ENCODE measurements at places on chromosomes 4 and X.

GRCh38 chr4:76895619-76896018, 2.3 kb downstream of the SOWAHB start:
- DNase-seq: no peak

DNA sequence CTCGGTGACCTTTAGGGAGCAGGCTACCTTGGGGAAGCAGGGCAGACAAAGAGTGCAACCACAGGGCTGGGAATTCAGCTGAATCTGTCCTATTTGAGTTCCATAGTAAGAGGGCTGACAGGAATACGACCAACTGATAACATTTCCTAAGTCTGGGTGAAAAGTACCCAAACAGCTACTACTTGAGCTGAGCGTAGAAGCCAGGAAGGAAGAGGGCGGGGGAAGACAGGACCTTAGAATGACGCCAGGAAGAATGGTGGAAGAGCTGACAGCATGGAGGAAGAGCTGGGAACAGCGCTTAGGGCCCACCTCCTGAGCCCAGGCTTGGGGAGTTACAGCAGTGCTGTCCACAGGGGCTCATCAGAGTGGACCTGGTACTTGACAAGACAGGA, 14.4 kb downstream of the MECP2 start:
- DNase-seq: no peak

GRCh38 chr4:76709772-76710090, 188.2 kb downstream of the SOWAHB start:
- DNase-seq: no peak

DNA sequence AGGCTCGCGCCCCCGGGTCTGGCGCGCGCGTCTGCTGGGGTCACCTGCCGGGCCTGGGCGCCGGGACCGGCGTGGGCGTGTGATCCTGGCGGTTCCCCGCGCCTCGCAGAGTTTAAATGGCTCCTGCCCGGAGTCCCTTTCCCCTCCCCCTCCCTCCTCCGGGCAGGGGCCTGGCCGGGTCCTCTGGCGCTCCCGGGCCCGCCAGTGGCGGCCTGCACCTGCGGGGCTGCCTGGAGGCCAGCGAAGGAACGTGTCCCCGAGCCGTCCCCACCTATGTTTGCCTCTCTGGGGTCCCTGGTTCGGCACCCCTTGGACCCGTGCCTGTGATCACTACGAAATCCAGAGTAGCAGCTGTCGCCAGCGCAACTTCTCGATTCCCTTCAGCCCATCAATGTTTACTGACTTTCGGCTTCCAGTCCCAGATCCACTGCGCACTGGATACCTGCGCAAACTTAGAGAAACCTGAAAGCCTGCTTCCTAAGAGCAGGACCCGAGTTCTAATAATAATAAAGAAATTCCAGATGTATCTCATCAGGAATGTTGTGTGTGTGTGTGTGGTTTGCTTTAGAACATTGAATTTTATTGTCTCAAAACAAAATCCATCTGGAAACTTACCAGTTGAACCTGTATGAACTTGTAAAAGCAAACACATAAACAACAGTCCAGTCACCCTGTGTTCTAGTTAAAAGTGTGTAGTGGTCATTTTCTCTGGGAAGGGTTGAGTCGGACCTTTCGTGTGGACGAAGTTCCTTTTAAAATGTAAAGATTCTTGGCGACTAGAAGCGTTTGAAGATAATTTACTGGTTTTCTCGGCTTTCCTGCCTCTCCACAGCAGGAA, 788 bp downstream of the SHROOM2 start:
- DNase-seq: no peak

GRCh38 chrX:31200430-31200829, 128.6 kb upstream of the FTHL17 start:
- no peak for DNase-seq

GRCh38 chrX:38154818-38155217, 65.9 kb downstream of the SRPX start:
- no peak for DNase-seq

DNA sequence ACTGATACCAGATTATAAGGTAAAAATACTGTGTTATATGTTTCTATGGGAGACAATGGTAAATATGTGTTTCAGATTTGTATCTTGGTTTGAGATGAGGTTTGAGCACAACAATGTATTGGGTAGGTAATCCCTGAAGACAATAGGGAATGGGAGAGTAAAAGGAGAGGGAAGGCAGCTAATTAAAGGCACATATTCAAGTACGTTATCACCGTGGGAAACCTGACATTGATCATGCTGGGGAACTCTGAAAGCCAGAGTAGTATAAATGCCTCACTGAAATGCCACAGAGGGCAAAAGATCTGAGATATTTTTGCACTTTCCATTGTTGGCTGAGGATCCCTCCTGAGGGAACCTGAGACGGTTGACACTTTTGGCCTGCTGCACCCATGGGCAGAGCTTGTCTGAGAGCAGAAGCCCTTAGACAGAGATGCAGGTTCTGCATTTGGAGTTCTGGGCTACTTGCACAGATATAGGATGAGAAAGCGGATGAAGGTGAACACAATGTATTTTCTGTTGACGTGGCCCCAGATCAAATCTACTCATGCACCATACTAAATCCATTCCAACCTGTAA, 506.7 kb downstream of the PCDH18 start:
- DNase-seq: no peak

DNA sequence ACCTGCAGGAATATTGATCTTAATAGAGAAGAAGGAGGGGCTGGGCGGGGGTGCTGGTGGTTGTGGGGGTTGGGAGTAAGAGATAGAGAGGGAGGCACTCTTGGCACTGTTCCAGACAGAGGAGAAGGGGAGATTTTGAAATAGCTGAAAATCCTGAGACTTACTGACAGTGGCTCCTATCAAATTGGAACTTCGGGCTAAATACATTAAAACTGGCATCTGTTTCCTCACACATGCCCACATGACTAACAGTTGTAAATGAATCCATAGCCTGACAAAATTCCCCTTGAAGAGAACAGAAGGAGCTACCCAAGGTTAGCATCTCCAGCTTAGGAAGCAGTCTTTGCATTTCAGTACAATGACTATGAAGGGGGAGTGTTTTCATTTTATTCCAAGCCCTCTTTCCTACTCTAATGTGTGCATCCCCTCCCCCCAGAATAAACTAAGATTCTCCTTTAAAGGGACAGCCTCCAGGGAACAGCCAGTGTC, 1.4 kb downstream of the DCX start:
- DNase-seq: no peak

DNA sequence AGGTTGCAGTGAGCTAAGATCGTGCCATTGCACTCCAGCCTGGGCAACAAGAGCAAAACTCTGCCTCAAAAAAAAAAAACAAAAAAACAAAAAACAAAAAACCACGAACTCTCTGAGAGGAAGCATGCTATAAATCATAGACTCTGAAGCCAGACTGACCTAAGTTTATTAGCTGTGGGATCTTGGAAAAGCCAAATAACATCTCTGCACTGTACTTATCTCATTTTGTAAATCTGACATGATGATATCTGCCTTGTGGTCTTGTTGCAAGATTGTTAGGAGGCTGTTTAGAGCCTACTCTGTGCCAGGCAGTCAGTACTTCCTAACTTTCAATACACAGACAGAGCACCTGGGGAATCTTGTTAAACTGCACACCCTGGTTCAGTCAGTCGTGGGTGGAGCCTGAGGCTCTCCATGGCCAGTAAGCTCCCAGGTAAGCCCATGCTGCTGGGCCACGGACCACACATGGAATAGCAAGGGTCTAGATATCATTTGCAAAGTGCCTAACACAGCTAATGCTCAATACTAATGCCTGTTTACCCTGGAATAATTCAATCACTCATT, 107.6 kb upstream of the SMIM10 start:
- no peak for DNase-seq

- DNase-seq: no peak
Measured at GRCh38 chr4:78520808-78521226, 30.8 kb upstream of the ANXA3 start.

DNA sequence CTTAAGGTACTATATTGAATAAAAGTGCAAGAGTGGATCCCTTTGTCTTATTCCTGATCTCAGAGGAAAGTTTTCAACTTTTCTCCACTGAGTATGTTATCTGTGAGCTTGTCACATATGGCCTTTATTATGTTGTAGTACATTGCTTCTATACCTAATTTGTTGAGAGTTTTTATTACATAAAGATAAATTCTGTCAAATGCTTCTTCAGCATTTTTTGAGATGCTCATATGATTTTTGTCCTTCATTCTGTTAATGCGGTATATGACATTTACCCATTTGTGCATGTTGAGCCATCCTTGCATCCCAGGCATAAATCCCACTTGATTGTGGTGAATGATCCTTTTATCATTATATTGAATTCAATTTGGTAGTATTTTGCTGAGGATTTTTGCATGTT, 11.0 kb downstream of the SLC25A31 start:
- no peak for DNase-seq

DNA sequence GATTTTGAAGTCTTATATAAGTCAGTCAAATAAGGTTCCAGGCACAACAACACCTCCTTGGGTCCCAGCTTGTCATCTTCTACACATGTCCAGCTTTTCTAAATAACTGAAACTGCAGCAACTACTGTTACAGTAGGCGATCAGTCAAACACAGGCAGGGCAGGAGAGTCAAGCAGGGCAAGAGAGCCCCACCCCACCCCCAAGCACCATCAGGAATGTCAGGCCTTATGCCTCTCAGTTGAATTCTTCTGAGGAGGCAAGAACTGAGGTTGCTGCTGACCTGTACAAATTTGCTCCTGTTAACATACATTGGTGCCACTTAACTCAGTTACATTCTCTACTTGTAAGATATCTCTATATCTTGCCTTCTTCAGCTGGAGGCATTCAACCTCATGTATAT, 608.8 kb upstream of the PCDH10 start:
- no peak for DNase-seq
